ENCODE measurements at places on chromosomes 6 and 20.

DNA sequence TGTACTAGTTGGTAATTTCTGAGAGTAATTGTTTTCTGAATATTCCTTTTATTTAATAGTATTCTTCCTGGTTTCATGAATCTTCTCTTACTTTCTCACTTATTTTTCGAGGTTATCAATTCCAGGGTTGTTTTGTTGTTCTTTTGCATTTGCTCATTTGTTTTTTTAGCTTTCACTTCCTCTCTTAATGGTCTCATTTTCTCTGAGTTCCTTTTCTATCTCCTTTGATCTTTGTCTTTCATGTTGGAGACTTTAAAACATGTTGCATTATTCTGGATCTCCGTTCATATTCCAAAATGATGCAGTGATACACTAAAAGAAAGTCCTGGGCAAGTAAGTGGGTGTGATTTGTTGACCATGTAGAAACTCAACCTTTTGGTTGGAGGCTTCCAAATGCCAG, 345.3 kb upstream of the SLC35B3 start:
- no peak for DNase-seq

GRCh38 chr6:1313767-1314503, 2.0 kb downstream of the FOXQ1 start:
- no peak for DNase-seq

DNA sequence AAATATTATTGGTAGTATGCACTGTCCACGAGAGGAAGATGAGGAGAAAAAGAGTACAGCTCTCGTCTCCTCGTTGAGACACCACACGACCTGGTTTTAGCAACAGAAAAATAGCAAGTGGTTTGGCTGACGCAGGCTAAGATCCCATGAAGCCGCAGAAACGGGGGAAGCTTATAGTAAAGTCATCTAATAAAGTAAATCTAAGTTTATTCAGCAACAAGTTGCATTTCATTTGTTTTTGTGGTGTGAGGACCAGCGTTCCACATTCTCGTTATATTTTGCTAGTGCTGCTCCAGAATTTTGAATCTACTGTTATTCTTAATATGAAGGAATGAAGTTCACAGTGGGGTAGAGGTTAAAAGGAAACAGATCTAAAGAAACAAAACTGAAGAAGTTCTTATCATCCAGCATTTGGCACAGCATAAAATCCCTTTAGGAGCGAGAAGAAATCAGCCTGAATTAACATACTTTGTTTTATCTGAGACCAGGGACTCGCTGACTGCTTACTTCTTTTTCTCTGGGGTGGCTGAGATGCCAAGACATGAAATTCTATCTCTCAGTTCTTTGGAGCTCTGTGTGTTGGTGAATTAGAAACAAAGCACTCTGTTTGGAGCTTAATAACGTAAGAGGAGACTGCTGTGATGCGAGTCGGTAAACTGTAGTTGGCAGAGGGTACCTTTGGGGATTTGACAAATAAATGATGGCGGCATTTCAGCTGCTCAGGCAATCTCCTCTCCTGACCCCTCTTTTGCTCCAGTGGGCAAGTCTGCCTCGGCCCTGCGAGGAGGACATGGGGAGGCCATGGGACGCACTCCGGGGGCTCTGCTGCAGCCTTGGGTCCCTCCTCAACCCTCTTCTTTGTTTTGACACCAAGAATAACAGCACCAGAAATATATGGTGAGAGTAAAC, 24.9 kb upstream of the IRF4 start:
- no peak for DNase-seq

GRCh38 chr20:37261714-37262113, at the start of gene GHRH:
Gene GHRH, minus strand, starts transcription at chr20:37261814. Its CDS starts 4,925 bp downstream, at chr20:37256889.
- DNase-seq: no peak

GRCh38 chr20:59157064-59157463, 6.6 kb upstream of the ZNF831 start:
- DNase-seq: no peak

DNA sequence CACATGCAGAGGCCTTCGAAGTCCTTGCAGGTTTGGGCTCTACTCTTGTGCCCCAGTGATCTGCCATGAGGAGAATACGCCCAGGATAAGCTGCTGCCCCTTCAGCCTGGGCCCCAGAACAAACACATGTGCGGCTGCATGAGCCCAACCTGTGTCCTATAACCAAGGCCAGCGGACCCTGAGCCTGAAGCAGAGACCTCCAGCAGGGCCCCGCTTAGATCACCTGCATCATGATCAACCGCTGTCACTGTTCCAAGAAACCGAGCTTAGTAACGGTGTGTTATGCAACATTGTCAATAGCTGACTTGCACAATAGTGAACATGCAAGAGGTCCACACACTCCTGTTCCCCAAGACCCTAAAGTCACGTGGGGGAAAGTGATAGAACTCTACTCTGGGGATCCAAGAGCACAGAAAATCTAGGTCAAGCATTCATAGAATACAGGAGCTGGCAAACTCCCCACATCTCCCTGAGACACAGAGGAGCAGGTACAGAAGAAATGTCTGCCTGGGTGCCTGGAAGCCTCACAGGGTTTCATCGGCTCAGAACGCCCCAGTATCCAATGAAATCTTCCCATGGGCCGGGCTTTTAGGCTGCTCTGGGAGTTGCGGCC, 136.2 kb downstream of the BMP7 start:
- DNase-seq: no peak

Measured in brain pericyte (primary cell).